ENCODE measurements at places on chromosomes 2 and 18.

DNA sequence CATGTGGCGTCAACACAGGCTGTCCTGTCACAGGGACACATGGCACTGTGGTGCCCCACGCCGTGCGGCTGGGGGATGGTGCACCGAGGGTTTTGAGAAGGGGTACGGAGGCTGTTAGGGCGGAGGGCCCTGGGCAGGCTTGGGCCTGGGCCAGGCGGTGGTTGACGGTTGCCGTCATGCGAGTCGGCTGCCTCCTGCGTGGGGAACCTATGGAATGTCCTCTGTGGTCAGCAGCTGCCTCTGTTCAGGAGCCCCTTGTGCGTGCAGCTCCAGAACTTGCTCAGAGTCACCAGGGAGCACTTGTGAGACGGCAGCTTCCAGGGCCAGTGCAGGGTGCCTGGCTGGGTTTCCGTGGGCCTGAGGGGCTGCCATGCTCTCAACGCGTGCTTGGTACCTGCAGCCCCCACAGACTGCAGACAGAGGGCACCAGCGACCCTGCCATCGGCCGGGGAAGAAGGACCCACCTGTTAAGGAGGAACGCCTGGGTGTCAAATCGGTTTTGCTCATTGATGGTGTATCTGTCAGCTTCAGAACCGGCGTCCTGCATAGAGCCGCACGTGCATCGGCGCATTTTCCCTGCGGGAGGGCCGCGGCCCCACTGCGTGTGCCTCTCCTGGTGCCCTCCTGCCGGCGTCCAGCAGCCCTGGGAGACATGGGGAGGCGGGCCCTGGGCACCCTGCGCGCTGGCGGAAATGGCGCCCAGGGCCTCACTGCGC is 10.0 kb upstream of the D2HGDH start:
- DNase-seq: no peak

DNA sequence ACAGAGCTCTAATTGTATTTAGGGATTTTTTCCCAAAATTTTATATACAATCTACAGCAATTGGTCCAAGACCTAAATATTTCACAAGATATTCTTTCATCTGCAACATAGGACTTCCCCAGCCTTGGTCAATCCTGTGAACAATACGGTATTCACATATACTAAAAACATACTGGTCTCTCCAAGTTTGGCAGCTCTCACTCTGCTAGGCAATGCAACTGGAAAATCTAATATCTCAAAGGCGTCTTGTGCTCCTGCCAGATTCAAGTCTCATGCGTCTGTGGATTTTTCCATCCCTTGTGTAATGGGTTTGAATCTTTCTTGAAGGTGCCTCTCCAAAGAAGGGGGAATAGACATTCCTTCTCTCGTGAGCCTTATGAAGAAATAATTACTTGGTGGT is 27.4 kb upstream of the MBOAT2 start:
- no peak for DNase-seq

DNA sequence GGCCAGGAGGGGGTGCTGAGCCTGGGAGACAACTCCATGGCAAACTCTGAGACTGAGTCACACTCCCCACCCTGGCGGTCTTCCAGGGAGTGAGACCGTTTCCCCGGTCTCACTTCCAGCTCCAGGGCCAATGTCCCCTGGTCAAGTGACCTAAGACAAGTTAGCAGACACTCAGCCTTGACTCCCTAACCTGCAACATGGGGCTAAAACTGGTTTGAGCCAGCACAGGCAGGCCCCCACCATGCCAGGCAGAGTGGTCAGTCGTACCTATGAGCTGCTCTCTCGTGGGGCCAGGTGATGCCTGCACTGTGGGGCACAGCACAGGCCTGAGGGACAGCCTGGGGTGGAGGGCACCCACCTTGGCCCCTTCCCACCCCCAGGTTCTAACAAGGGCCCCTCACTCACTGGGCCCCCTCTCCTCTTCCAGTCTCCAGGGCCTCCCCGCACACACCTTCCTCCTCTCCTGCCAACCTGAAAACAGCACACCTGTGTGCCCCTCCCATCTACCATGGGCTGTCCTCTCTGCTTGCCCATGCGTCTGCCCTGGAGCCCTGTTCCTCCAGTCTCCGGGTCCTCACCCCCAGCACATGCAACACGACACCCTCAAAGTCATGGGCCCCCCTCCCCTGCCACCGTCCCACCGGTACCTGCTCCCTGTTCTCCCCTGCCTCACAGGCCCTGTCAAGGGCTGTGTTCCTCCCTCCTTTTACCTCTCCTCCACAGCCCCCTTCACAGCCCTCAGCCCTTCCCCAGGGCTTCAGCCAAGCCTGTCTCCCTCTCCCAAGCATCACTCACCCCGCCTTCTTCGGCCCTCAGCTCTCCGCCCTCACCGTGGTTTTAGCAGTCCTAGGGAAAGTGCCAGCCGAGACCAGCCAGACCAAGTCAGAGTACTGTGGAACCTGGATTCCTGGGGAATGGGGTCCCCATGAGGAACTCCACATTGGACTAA is 1.6 kb downstream of the GPR17 start:
- no peak for DNase-seq

- DNase-seq: no peak
Observed at GRCh38 chr2:3604991-3605961, 10.4 kb downstream of the COLEC11 start.

DNA sequence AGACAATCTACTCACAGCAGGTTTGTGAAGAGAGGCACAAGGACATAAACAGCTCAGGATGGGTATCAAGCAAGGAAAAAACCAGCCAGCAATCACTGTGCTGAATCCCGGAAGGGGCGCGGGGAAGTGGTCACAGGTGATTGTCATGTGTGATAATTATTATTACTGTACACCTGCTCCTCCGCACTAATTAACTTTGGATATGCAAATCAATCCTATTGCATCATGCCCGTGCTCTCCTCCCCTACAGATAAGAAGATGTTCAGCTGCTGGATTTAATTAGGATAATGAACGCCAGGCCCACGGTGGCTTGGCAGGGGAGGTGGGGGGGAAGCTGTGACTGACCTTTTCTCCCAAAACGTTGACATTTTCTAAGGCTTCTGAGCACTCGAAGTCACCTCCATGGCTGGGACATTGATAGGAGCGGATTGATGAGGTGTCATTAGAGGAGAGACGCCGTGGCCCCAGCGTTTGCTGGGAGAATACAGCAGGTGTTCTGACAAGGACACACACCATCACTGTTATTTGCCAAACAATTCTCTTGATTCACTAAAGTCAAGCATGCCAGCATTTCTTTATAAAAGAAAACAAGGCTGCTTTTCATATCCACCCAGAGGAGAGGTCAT is 160.3 kb upstream of the VRK2 start:
- no peak for DNase-seq

- DNase-seq: no peak
Observed at GRCh38 chr18:48949050-48949605, 1.6 kb downstream of the SMAD7 start.

- no peak for DNase-seq
Observed at GRCh38 chr18:67954594-67954993, 438.1 kb upstream of the DSEL start.

DNA sequence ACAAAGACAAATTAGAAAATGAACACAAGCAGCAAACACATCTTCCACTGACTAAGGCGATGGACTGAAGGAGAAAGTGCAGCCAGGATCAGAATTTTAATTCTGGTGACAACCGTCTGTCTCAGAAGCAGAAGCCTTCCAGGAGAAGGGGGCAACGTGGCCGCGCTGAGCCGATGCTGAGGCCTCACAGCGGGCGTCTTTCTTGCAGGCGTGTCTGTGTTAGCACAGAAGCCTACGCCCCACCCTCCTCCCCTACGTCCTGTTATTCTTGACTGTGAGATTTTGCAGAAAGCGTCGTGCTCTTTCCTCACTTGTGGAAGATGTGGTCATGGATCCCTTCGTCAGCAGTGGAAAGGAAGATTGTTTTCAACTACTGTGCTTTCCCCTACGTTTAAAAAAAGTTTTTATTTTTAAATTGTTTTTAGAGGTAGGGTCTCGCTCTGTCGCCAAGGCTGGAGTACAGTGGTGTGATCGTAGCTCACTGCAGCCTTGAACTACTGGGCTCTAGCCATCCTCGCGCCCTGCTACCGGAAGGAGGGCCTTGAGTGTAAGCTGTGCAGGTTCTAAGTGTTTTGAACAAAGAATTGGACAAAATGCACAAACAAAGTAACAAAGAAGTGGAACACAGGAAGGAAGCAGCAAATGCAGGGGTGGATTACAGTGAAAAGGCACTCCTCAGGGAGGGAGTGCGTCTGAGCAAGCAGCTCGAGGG is 422.0 kb downstream of the GALR1 start:
- no peak for DNase-seq

GRCh38 chr2:7472465-7472864 is 555.3 kb downstream of the RNF144A start:
- DNase-seq: no peak

DNA sequence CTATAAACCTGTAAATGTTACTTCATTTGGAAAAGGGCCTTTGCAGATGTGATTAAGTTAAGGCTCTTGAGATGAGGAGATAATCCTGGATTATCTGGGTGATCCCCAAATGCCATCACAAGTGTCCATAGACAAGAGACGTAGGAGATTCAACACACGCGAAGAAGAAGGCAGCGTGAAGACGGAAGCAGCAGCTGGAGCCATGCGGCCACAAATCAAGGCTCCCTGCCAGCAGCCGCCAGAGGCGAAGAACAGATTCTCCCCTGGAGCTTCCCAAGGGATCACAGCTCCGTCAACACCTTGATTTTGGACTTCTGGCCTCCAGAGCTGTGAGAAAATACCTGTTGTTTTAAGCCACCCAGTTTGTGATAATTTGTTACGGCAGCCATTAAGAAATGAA is 11.0 kb upstream of the VAPA start:
- DNase-seq: no peak

DNA sequence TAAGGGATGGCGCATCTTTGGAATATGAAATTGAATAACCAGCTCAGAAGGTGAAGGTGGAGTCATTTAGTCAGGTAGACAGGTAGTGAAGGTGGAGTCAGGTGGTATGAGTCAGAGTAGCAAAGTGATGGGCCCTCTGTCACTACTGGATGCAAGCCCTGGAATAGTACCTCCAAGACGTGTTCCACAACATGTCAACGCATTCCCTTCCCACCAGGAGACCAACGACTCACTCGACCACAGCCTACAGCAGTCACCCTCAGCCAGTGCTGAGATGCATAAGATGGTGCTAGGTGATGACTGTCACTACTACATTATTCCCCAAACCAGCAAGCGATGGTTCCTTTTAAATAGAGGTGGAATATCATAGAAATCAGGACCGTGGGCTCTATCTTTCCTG is 6.8 kb downstream of the CPLX4 start:
- DNase-seq: no peak

DNA sequence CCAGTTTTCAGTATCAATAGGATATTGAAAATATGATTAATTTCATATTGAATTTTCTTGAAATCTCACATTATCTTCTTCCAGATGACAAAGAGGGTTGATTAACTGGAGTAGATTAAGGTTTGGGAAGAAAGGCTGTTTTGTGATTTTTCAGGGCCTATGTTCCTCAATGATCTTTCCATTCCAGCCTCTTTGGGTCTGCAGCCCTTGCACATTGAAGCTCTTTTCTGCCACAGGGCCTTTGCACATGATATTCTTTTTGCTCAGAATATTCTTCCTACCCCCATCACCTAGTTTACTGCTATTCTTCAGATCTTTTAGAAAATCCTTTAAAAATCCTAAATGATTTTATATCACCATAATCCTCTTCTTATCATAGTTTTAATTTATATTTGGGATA is 449.6 kb downstream of the PLCL1 start:
- DNase-seq: no peak

GRCh38 chr18:76384861-76385680 is 110.0 kb downstream of the ZNF516 start:
- DNase-seq: no peak

DNA sequence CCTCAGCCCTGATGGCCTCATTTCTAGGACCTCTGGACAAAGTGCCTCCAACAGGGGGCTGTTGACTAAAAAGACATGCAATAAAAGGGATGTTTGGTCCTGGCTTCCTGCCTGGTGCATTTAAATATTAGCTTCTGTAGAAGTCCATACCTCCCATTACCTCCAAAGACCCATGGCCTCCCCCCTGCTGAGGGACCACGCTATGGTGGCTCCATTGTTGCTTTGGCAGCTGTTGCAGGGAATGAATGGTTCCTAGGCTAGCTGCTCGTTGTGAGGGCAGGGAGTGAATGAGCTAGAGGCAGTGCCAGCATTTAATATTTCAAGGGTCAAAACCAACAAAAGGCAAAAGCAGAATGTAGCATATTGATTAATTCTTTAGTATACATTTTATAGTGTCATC is 285.9 kb downstream of the SLC8A1 start:
- no peak for DNase-seq

- no peak for DNase-seq
Observed at GRCh38 chr2:203583701-203584100, 48.6 kb upstream of the RAPH1 start.

DNA sequence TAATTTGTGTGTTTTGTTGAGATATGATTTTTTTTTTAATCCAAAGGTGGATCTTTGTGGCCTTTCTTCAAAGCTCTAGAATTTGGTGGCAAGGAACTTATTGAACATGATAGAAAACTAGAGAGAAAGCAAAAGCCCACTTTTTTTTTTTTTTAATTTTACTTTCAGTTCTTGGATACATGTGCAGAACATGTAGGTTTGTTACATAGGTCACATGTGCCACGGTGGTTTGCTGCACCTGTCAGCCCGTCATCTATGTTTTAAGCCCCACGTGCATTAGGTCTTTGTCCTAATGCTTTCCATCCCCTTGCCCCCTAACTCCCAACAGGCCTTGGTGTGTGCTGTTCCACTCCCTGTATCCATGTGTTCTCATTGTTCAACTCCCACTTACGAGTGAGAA is 135.9 kb downstream of the RHBDD1 start:
- no peak for DNase-seq

GRCh38 chr18:50797142-50797541 is 22.7 kb downstream of the MRO start:
- DNase-seq: no peak

DNA sequence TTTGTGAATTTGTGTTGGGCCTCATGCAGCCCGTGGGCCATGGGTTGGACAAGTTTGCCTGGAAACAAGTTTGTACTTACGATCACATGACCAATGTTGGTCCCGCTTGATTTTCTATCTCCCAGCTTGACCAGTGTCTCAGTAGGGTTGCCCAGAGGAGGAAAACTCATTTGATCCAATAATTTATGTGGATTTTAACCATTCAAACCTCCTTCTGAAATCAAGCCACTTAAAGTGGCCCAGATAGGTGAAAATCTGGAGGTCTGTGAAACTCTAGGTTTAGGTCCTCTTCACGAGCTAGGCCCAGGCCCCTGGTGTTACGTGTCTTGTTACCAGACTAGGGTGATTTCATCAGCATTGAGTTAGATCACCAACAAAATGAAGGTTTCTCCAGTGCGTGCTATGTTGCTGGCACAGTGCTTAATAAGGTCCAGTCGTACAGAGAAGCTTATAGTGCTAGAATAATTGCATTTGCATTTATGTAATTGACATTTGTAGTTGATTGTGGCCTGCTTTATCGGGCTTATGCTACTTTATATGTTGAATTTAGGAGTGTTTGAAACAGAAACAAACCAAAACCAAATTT is 4.4 kb downstream of the ACTR2 start:
- DNase-seq: no peak
